Tibial nerve (tissue), 4 donors: ENCODE measurements at places on chromosomes 2 and 18. TPM values are rescaled to one million over a fixed set of nuclear protein-coding genes. Genes with fewer than 3 reads are reported as not detected.

DNA sequence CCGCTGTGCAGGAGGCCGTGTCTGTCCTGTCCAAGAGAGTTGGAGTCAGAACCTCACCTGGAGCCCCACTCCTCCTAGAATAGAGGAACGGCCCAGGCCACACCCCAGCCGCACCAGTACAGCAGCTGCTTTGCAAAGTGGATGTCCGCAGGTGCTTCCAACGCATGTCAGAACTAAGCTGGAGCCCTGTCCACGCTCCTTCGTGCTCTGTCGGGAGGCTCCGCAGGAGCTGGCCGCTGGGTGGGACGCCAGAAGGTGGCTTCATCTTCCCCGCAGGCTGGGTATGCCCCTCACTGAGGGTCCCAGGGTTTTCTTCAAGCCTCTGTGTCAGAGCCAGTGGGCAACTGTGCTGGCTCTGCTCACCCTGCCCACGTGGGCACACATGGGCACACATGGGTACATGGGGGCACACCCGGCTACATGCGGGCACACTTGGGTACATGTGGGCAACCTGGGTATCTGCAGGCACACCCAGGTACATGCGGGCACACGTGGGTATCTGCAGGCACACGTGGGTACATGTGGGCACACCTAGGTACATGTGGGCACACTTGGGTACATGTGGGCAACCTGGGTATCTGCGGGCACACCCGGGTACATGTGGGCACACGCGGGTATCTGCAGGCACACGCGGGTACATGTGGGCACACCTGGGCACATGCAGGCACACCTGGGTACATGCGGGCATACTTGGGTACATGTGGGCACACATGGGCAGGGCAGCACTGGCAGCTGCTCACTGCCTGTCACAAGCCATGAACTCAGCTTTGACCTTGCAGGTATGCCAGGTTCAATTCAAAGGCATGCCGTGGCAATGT lies 67.1 kb upstream of the CTDP1 start:
- DNase-seq, result no peak

GRCh38 chr2:24579053-24579803 lies 88.2 kb downstream of the NCOA1 start:
- DNase-seq, result no peak

- DNase-seq, result no peak
Observed at GRCh38 chr2:61909116-61909515, 3.6 kb downstream of the COMMD1 start.

- no peak for DNase-seq
Observed at GRCh38 chr2:128370468-128371247, 52.0 kb upstream of the HS6ST1 start.

DNA sequence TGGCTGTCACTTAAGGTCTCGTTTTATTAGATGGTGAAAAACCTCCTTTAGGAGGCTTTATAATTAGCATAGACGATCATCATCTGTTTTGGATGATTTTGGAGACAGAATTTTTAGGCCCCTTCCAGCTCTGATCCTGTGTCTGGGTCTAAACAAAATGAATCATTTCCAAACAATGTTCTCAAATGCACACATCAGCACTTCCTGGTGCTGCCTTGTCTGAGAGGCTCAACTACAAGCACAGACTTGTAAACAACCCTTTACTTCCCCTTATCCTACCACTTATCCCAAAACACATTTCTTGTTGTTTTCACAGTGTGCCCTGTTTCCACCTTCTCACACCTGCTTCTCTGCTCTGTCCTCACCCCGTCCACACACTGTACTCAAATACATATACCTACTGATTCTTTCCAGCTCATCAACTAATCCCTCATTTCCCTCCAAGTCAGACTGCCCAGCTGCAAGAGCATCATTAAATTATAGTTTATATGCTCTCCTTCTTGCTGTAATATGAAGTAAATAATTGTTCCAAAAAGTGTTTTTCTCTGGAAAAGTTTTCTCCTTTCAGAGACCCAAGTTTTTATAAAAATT lies 71.2 kb upstream of the COL3A1 start:
- DNase-seq, result no peak

DNA sequence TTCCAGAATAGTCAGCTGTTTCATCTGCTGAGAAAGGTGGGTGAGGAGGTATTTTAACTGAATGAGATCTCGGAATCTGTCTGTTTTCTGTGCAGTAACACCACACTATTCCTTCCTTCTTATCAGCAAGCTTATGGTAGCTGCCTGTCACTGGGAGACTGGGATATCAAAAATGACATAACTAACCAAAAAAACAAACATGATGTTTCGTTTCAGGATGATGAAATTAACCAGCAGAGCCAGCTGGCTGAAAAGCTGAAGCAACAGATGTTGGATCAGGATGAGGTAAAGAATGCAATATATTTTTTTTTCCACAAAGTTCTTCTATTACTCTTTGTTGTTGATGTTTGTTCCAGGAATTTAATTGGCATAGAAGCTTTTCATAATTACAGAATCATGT lies 59.8 kb upstream of the LYPD6B start:
- DNase-seq, result peak; percentile 33

GRCh38 chr2:191693778-191694177 lies 15.8 kb downstream of the NABP1 start:
- no peak for DNase-seq

GRCh38 chr2:143694335-143694734 lies 565.1 kb downstream of the ARHGAP15 start:
- no peak for DNase-seq

DNA sequence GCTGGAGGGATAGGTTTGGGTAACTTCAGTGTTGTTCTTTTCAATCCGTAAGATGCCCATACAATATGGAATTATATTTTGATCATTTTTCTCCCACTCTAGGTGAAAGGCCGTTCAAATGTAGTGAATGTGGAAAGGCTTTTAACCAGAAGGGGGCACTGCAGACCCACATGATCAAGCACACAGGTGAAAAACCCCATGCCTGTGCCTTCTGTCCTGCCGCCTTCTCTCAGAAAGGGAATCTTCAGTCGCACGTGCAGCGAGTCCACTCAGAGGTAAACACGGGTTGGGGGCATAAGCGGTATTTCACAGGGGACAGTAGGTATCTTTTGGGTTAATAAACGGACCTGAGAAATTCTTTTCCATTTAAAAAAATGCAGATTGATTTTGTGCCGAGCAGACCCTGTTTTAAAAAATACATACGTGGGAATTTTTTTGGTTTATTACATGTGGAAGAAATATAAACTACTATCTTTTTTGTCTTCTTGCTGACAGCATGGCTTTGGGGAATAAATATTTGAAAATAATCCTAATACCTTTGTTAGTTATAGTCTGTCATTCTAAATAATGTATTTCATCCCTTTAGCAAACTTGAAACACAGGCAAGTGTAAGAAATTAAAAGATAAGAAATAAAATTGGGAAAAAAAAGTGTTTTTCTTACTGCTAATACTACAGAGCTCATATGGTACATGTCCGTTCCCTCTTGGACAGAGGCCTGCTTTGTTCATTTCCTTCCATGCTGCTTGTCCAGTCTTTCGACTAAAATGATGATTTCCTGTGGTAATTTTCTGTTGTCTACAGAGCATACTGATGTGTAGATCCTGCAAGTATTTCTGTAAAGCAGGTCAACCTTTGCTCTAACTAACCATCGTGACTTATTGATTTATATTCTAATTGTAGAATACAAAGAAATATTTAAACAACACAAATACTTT lies 53.3 kb downstream of the ZNF236 start:
- DNase-seq, result no peak

- DNase-seq, result no peak
Observed at GRCh38 chr18:34120294-34120693, 104.4 kb downstream of the NOL4 start.

DNA sequence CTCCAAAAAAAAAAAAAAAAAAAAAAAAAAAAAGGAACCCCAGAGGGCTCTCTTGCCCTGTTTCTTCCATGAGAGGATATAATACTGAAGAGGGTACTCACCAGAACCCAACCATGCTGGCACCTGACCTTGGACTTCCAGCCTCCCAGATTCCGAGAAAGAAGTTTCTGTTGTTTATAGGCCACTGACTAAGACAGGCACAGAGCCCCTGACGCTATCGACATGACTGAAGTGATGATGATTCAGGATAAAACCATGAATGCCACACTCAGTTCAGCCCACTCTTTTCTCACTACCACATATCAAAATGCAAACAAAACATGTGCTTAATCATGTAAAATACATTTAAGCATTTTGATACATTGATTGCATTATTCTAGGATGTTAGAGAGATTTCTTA lies 66.1 kb upstream of the CDCA7 start:
- DNase-seq, result no peak

DNA sequence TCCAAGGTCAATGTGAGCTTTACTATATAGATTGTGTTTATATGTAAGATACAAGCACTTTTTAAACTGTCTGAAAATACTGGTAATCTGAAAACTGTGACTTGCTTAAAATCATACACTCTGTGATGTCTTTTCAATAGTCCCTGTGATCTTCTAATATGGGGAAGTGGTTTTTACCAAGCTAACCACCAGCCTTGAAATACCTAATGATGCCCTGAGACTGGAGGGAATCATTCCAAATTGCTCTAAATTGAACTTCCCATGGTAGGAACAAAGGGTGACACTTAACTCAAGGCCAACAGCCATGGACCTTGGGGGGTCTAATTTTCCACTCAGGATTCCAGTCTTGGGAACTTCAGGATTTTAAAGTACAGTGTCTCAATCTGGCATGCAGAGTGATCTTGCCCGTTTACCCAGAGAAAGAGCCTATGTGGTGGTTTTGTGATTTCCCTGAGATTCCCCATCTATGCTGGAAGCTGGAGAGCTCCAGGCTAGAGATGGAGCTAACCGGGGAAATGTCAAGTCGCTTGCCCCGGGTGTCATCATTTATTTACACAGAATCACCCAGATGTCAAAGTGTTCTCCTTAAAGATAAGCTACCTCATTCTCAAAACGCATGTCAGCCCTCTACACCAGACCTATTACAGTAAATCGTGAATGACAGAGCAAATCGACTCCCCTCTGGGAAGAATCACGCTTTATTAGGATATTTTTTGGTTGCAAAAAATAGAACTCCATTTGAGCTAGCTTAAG lies 198.5 kb downstream of the SP3 start:
- no peak for DNase-seq

- no peak for DNase-seq
Observed at GRCh38 chr2:74700643-74701372, 46.8 kb downstream of the SEMA4F start.

DNA sequence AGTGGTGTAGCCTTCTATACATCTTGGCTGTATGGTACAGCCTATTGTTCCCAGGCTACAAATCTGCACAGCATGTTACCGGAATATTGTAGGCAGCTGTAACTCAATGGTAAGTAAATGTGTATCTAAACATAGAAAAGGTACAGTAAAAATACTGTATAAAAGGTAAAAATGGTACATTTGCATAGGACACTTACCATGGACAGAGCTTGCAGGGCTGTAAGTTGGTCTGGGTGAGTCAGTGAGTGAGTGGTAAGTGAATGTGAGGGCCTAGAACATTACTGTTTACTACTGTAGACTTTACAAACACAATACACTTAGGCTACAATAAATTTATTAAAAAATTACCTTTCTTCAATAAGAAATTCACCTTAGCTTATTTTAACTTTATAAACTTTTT lies 3.7 kb upstream of the MRPS9 start:
- no peak for DNase-seq

DNA sequence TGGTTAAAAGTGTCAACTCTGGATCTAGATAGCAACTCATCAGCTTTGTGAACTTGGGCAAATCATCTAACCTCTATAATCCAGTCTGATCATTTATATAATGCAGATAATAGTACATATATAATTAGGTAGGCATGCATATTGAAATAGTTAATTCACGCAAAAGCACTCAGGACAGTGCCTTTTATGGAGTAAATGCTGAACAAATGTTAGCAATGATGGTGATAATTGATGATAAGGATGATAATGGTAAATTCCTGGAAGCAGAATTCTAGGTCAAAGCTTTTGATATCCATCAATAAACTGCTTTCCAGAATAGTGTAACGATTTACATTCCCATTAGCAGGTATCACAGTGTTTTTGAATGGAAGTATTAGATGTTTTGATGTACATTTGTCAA lies 59.7 kb upstream of the CYP26B1 start:
- no peak for DNase-seq

GRCh38 chr18:11998193-11998592 lies 16.9 kb downstream of the IMPA2 start:
- no peak for DNase-seq

- no peak for DNase-seq
Observed at GRCh38 chr18:2430191-2430590, 141.1 kb downstream of the METTL4 start.

DNA sequence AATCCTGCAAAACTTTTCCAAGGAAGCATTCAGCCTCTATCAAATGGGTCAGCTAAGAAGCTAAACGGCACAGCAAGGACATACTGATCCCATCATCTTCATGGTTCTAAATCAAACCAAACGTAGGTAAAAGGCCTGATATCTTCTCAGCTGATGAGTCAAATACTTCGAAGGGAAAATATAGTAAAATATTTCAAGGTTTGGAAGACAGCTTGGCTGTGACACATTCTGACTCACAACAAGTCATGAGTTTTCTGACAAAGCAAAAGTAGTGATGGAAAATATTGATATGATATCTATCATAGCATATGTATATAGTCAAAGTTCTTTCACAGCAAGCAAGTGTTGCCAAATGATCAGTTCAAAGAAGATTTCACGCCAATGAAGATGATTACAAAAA lies 31.5 kb downstream of the DOCK10 start:
- no peak for DNase-seq

DNA sequence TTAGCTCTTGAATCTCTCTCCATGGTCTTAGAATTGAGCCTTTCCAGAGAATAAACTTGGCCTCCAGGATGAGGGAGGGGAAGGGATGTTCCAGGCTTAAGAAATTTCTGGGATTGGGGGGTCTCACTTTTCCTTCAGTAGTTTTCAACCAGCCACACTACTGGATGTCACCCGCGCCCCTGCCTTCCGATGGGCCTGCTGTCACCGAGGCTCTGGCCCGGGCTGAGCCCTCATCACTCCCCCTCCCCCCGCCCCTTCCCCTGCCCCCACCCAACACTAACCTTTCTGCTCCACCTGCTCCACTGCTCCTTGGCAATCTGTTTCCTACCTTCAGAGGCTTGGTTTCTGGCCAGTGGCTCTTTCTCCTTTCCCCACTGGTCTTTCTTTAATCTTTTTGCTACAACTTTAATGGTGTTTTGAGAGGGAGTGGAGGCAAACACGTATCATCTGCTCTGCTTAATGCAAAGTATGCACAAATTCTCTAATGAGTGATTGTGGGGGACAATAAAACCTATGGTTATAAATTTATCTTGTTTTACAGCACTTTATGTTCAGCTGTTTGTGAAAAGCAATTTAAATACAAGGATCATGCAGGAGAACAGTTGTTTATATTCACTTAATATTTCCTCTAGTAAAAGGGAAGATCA lies 155.1 kb downstream of the WDSUB1 start:
- DNase-seq, result no peak

Gene HMSD
- total RNA-seq, result not detected

Gene RFX8
- 5.1 TPM for total RNA-seq

Gene IL37
- not detected for total RNA-seq

Gene GAREM2
- 1.5 TPM for total RNA-seq

Gene SH3RF3
- 6.9 TPM for total RNA-seq

Gene CFC1
- not detected for total RNA-seq

Gene IL1B
- 0.39 TPM for total RNA-seq

Gene CHCHD5
- 4.3 TPM for total RNA-seq

Gene MTX2
- 22.4 TPM for total RNA-seq

Gene SKA1
- total RNA-seq, result not detected

Gene SLC5A7
- not detected for total RNA-seq
